ENCODE measurements at places on chromosomes 2 and 18. TPM values are rescaled to one million over a fixed set of nuclear protein-coding genes. Genes with fewer than 3 reads are reported as not detected.

Gene SERPINB10
- polyA plus RNA-seq, result not detected

Gene IMMT
- 53.7 TPM for polyA plus RNA-seq

Gene FAM237A
- polyA plus RNA-seq, result not detected

Gene DNER
- polyA plus RNA-seq, result not detected

Gene SERPINB4
- polyA plus RNA-seq, result not detected

Gene CRIM1
- polyA plus RNA-seq, result 0.26 TPM

Gene UGT1A1
- not detected for polyA plus RNA-seq

Gene BOK
- 0.08 TPM for polyA plus RNA-seq

Gene FOXD4L1
- not detected for polyA plus RNA-seq

Gene KHK
- polyA plus RNA-seq, result 6.5 TPM

Gene PAX8
- 0.85 TPM for polyA plus RNA-seq

Gene DSC3
- not detected for polyA plus RNA-seq

Gene PLEK
- polyA plus RNA-seq, result 110 TPM

Gene ALPI
- not detected for polyA plus RNA-seq

Gene DCDC2C
- polyA plus RNA-seq, result not detected

Gene DUSP28
- polyA plus RNA-seq, result 23.4 TPM

Gene ADCY3
- polyA plus RNA-seq, result 25.9 TPM

Gene NT5DC4
- not detected for polyA plus RNA-seq

Gene PROM2
- not detected for polyA plus RNA-seq

Gene LYG1
- polyA plus RNA-seq, result 0.48 TPM

Gene RNF152
- not detected for polyA plus RNA-seq

Gene ZNF804A
- 4.5 TPM for polyA plus RNA-seq

Gene MFSD6
- 10.4 TPM for polyA plus RNA-seq

Gene COMMD1
- polyA plus RNA-seq, result 55.2 TPM

Gene PMAIP1
- 89.4 TPM for polyA plus RNA-seq

Gene HK2
- polyA plus RNA-seq, result 4.3 TPM

Gene REG3G
- polyA plus RNA-seq, result not detected

Gene CHRND
- polyA plus RNA-seq, result not detected

Gene MC2R
- polyA plus RNA-seq, result not detected
